Hematopoietic multipotent progenitor cell treated with erythropoietin and hydrocortisone succinate and interleukin-3 and kit ligand, for 15 days (in vitro differentiated cells): ENCODE measurements at places on chromosomes 5 and 9.

GRCh38 chr5:136030956-136031611 is 2.3 kb downstream of the TGFBI start:
- DNase-seq, result no peak

- DNase-seq, result no peak
These were observed 204.7 kb upstream of the RFX3 start for GRCh38 chr9:3730511-3730922.

DNA sequence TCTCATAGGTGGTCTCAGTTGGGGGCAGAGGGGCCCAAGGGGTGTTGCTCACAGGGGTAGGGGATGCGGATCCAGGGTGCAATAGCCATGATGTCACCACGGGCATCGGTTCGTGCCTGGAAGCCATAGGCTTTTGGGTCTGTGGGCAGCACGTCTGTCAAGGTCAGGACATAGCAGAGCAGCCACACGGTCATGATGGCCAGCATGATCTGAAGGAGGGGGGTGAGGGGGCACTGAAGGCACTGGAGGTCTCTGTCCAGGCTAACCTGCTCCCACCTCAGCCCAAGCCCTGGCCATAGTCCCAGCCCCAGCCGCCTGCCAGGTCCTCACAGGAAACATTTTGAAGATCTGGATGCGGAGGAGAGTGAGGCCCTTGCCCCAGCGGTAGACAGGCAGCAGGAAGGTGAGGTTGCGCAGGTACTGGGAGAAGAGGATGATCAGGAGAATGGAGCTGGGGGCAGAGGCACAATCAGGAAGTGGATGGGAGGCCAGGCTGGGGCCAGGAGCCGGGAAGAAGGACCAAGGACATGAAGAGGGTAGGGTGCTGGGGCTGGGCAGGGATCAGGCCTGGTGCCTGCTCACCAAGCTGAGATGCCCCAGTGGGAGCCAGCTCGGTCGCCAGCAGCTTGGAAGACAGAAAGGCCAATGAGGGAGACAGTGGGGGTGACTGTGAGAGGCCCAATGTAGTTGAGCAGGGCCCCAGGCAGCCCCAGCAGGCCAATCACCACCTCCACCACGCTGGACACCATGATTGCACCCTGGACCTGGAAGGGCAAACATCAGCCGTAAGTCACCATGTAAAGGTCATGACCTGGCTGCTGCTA is 3.3 kb downstream of the SLC23A1 start:
- no peak for DNase-seq

- DNase-seq, result no peak
These were observed 204.9 kb upstream of the TARS1 start for GRCh38 chr5:33235824-33236223.

- no peak for DNase-seq
These were observed 1863.4 kb downstream of the EFNA5 start for GRCh38 chr5:105807290-105807689.
